ENCODE measurements at places on chromosomes 2 and 18.

DNA sequence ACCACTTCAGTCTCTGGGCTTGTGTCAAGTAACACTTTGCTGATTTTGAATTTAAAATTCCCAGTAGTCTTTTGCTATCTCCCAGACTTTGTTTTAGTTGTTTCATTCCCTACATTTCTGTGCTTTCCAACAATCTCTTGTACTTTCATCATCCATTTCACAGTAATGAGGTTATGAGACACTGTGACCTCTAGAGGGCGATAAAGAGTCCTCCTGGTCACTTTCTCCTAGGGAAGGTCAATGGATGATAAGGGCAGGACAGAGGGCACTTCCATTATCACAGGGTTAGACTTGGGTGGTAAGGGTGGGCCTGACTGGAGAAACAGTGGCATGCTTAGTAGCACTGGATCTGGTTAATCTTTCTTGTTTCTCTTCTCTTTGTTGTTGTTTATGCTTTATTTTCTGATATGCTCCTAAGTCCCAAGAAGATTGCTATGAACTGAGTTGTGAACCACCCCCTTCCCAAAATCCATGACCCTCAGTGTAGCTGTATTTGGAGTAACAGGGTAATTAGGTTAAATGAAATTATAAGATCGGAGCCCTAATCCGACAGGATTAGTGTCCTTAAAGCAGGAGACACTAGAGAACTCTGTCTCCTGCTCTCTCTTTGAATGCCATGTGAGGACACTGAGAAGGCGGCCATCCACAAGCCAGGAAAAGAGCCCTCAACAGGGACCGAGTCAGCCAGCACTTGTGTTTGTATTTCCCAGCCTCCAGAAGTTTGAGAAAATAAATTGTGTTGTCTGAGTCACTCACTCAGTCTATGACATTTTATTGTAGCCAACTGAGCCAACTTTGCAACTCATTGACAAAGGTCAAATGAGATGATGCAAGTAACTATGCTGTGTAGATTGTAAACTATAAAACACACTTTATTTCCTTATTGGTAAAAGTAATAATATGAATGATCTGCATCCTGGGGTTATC is 779.2 kb downstream of the CNTNAP5 start:
- DNase-seq, result no peak

DNA sequence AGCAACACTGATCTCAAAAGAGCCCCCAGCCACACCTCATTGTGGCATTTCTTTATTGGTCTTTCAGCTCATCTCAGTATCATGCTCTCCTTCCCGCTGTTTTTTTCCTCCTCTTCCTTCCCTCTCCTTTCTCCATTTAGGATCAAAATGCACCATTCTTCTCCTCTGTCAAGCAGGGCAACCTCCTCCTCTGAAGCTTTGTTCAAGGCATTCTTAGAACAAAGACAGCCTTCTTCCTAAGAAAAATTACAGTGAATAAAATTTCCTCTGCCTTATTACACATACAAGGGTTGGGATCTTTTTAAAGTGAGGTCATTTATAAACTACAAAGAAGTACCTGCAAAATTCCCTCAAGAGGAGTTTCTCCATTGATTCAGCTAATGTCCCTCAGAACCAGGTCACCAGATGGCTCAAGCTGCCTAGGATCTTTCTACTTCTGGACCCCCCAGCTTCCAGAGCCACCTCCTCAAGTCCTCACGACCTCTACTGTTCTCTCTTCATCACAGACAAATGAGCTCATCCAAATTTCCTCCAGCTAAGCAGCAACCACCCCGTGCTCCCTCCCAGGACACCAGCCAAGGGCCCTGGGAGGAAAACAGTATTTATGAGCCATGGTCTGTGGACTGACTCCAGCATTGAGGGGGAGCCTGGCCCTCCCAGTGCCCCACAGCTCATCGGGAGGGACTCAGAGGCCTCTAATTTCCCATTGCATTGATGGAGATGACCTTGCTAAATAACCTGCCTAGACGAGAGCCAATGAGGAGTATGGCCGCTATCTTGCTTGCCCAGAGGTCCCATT is 18.0 kb downstream of the SFXN5 start:
- DNase-seq, result no peak

DNA sequence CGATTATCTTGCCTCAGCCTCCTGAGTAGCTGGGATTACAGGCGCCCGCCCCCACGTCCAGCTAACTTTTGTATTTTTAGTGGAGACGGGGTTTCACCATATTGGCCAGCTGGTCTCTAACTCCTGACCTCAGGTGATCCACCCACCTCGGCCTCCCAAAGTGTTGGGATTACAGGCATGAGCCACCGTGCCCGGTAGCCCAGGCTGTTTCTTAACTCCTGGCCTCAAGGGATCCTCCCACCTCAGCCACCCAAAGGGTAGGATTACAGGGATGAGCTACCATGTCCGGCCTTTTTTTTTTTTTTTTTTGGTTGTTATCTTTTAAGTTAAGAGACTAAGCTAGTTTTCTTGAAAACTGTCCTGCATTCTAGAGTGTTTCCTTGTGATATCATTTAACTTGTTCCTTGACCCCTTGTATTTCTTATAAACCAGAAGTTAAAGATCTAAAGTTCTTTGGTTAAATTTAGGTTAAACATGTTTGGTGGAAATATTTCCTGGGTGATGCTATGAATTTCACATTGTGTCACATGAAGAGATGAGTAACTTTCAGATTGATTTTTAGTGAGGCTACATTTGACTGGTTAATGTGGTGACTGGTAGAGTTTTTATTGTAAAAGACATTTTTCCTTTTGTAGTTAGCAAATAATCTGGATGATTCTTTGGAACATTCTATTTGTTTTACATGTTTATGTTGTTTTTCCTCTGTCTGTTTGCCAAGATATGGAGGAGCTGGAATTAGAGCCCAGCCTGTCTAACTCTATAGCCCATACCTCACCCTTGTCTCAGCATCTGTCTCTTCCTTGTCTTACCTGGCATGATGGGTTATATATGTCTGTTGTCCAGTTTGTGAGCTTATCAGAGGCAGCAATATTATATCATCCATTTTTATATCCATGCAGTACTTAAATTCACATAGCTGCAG is 5.2 kb downstream of the NCAPH start:
- DNase-seq, result no peak

GRCh38 chr2:165920748-165921147 is 32.8 kb downstream of the TTC21B start:
- DNase-seq, result no peak

- no peak for DNase-seq
Observed at GRCh38 chr2:61135510-61135909, 26.5 kb upstream of the C2orf74 start.
